NCI-H526 treated with DMSO at 0.1 percent for 48 hours (cell line): ENCODE measurements at places on chromosomes 1 and 21.

DNA sequence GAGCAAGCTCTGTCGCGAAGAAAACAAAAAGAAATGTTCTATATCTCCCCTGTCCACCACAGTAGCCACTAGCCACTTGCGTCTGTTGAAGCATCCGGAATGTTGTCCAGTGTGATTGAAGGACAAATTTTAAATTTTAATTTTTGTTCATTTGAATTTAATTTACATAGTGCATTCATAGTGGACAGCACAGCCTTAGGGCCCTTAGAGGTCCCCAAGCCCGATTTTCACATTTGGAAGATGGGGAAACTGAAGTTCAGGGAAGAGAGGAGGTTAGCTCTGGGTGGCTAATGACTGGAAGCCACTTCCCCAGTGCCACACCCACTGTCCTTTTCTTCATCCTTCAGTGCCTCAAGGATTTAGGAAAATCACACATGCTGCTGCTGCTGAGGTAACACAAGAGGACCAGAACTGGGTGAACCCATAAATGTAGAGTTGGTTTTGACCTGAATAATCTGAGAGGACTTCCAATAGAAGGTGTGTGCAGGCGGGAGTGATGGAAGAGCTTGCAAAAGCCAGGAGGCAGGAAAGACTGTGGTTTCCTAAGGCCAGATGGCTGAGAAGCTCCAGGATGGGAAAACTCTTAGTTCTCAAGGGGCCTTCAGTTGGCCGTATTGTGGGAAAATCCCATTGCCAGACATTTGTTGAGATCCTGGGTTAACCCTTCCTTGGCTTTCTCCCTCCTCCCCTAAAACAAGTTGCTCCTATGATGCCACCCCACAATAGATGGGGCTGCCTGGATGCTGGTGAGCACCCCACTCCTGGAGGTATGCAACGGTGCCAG lies 49.5 kb downstream of the TRIM11 start:
- no peak for DNase-seq

- DNase-seq: peak; percentile 73
These were observed 93.3 kb upstream of the CD1D start for GRCh38 chr1:158087320-158087927.

- DNase-seq: no peak
These were observed 40.8 kb upstream of the OSBPL9 start for GRCh38 chr1:51576085-51576444.

DNA sequence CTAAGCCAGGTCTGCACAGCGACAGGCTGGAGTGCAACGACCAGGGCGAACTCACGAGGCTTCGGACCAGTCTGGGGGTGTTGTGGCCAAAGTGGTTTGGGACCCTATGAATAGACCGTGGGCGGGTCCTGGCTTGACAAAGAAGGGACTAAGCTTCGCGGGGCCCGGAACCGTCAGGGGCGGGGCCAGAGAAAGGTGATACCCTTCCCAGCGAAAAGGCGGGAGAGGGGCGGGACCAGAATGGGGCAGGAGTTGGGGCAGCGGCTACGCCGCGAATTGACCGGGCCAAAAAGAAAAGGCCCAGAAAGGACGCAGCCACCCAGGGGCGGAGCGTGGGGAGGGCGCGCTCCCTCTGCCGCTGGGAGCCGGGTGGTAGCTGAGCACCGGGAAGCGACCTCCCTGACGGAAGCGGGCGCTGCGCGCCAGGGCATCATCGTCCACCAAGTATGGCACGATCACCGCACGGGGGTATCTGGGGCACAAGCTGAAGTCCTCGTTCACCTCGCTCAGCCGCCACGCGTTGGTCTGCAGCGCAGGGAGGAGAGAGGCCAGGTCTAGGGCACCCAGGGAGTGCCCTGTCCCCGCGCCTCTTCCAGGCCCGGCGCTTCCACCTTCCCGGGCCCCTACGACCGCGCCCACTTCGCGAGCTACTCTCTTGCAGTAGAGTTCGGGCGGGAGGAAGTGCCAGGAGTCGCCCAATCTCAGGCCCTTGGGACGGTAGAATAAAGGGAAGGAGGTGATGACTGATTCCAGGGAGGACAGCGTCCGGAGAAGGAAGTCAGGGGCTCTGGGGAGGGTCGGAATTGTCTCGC lies 6.7 kb upstream of the FAM167B start:
- DNase-seq: peak; percentile 52

GRCh38 chr1:234262754-234263105 lies 110.5 kb upstream of the COA6 start:
- DNase-seq: no peak

- DNase-seq: no peak
These were observed 48.4 kb downstream of the USP48 start for GRCh38 chr1:21734526-21734925.

GRCh38 chr1:98049370-98050135 lies 128.7 kb upstream of the DPYD start:
- no peak for DNase-seq

DNA sequence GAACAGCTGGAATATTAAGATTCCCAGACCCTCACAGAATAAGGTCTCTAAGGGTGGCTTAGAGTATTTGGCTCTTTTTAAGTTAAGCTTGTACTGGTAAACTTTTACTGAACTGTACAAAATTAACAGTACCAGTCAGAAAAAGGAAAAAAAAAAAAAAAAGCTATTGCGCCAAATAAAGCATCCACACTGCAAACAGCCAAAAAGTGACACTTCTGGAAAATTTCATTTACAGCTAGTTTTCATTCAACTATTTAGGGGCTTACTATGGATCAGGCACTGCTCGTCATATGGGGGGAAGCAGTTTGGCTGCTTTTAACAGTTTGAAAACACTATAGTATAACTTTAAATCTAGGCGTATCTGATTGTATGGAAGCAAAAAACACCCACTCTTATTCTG lies 139.6 kb downstream of the EIF4G3 start:
- no peak for DNase-seq

GRCh38 chr1:201059401-201059800 lies 35.9 kb upstream of the KIF21B start:
- DNase-seq: no peak

GRCh38 chr21:34343347-34343746 lies 20.5 kb upstream of the KCNE2 start:
- DNase-seq: no peak

DNA sequence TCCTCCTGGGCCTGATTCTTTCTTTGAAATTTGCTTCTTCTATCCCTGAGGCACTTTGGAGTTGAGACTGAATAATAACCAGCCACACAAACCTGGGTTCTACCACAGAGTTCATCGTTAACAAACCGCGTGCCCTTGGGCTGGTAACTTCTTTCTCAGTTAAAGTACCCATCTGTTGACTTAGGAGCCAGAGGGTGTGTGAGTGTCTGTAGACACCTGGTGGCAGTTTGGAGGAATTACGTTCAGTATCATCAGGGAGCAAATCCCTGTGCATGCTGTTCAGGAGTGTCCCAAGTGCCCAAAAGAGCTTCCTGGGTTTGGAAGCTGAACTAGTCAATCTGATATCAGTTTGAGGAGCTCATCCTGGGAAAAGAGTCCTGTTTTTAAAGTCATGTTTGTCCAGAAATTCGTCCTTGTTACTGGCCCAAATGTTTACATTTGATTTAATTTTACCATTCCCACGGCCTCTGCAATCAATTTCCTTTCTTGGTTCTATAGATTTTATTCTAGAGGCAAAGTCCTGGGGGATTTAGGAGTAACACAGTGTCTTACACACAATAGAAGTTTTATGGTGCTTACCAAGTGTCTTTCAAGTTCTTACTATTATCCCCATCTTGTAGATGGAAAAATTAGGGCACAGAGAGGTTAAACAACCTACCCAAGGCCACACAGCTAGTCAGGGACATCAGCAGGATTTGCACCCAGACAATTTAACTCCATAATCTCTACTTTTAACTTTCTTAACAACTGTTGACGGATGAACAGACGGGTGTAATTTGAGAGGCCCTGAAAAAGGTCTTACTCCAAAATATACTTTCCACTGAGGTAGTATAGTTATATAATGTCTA lies 26.7 kb upstream of the RPTN start:
- DNase-seq: peak; percentile 67

DNA sequence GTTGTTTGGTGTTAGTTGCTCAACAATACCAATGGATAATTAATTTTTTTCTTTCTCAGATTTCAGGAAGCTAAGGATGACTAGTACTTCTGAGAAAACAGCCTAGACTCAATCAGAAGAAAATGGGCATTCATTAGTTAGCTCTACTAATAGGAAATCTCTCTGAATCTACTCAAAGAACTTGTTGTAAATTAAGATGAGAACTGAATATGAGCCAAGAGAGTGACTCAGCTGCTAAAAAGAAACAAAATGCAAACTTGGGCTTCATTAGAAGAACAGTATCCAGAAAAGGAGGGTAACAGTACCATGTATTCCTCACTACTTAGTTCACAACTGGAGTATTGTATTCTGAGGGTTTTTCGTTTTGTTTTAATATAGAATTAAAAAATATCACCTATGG lies 12.5 kb downstream of the FOXJ3 start:
- no peak for DNase-seq

DNA sequence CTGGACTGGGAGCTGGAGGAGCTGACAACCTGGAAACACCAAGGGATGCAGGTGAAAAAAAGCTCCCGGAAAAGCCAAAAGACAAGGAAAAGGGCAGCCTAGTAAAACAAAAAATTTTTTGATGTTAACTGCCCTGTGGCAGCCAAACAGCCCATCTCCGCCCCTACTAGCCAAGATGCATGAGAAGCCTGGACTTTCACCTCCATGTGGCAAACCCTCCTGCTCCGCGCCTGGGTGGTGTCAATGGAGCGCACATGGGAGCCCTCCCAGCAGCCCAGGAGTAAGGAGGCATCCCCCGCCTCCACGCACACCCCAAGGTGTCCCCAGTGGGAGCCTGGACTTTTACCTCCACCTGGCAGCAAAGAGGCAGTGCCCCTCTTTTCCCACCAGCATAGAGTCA lies 30.5 kb downstream of the LEMD1 start:
- DNase-seq: no peak

DNA sequence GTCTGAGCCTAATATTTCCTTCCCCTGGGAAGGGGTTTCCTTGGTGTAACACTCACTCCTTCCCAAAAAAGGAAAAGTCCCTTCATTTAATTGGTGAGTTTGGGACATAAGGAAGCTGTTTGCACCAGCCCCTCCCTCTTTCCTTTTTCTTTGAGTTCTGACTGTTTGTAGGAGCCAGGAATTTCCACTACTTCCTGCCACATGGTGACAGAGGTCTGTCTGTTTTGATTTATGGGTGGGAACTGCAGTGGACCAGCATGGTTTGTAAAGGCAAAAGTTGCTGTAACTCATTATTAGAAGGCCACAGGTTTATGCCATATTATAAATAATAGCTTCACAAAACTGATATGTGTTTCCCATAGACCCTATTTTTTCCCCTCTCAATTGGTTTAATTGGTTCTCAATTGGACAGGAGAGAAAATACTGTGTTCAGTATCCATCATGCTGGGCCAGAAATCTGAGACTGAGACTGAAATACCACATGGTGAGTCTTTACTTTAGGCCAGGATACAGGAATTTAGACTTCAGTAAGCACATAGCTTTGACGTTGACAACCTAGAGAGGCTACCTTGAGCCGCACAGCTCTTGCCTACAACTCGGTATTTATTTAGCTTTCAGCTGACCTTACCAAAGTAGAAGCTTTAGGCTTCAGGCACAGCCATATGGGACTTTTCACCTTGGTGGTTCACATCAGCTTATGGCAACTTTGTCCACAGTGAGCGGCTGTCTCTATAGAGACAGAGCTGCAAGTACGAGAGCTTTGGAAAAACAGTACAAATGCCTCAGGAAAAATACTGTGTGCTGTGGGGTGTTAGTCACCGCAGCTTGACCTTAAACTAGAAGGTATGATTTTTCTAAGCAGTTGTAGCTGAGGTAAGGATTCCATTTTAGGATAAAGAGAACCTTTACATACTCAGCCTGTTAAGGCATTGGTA lies 40.0 kb upstream of the RGS7 start:
- no peak for DNase-seq

GRCh38 chr1:109272831-109273547 lies 10.0 kb downstream of the PSRC1 start:
- DNase-seq: no peak

DNA sequence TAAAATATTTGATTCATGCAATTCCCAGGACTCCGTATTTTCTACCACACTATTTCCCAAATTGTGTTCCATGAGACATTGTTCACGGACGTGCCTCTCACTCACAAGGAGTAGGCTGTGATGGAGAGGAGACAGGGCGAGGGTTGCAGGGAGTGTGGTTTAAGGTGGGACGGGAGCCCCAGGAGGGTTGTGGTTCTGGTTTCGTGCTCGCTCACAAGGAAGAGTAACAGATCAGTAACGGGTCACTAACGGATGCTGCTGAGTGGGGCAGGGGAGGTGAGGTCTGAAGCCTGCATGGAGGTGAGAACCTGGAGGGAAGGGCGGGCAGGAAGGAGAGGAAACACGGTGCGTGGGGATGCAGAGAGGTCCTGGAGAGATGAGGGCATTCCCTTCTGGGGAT lies 28.8 kb downstream of the TFF3 start:
- DNase-seq: no peak

- DNase-seq: no peak
These were observed 110.3 kb downstream of the TIAM1 start for GRCh38 chr21:31233711-31234110.

- no peak for DNase-seq
These were observed 350.0 kb upstream of the RUNX1 start for GRCh38 chr21:35399002-35399530.

- DNase-seq: no peak
These were observed 24.0 kb upstream of the PADI6 start for GRCh38 chr1:17347769-17348592.

DNA sequence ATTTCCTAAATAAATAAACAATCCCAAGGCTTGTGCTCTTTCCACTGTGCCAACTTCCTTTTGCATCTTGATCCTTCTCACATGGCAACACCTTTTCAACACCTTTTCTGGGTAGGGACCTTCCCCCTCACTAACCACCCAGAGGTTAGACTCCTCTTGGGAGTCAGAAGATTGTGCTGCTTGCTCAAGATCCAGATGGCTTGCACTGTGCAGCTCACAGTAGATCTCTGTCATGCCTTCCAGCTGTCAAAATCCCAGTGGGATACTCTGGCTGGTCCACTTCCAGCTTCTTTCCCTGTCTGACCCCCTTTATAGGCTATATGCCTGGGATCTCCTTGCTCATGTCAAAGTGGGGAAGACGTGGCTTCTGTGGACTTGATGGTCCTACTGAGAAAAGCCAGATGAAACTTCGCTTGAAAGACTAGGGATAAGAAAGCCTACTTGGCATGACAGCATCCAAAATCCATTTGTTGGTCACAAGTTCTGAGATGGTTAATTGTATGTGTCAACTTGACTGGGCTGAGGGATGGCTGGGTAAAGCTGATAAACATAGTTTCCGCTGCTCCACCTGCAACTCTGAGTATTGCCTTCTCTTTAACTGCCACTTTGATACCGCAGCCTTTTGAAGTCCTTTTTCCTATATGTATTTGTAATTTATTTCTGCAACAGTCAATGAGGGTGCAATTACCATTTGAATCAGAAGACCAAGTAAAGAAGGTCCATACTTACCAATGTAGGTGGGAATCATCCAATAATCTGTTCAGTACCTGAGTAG lies 74.5 kb downstream of the S1PR1 start:
- no peak for DNase-seq

DNA sequence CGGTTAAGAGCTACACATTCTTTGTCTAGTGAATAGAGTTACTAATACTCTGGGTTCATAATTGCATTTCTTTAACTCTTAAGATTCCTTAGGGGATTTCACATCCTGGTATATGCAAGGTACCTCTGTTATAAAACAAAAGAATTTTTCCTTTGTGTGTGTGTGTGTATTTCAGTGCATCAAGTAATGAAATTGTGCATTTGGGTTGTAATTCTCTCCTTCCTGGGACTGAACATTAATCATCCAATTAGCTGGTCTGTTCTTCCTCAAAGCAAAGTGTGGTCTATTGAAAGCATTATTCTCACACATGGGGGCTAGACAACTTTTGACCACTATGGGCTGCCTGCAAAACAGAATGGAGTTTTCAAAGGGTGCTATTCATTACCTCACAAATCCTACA lies 74.0 kb downstream of the ZC3H11B start:
- DNase-seq: no peak

GRCh38 chr1:244397131-244397530 lies 54.6 kb downstream of the ADSS2 start:
- DNase-seq: no peak
